ENCODE measurements at places on chromosomes 3 and 15.

GRCh38 chr3:46599590-46599989 is 12.7 kb upstream of the FAM240A start:
- no peak for DNase-seq

DNA sequence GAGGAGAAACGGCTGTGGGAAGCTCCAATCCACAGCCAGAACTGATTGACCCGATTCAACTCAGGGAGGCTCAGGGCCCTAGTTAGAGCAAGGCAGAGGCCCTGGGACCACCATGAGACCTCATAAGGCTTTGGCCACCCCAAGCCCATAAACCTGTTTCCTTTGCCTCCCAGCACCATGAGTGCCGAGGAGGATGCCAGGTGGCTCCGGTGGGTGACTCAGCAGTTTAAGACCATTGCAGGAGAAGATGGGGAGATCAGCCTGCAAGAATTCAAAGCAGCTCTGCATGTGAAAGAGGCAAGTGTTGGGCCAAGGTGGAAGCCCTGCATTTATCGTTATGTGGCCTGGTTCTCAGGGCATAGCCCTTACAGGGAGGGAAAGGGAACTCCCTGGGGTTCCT is 11.9 kb downstream of the NOX5 start:
- DNase-seq, result no peak

- no peak for DNase-seq
Measured at GRCh38 chr3:135889443-135889842, 76.1 kb upstream of the PPP2R3A start.

DNA sequence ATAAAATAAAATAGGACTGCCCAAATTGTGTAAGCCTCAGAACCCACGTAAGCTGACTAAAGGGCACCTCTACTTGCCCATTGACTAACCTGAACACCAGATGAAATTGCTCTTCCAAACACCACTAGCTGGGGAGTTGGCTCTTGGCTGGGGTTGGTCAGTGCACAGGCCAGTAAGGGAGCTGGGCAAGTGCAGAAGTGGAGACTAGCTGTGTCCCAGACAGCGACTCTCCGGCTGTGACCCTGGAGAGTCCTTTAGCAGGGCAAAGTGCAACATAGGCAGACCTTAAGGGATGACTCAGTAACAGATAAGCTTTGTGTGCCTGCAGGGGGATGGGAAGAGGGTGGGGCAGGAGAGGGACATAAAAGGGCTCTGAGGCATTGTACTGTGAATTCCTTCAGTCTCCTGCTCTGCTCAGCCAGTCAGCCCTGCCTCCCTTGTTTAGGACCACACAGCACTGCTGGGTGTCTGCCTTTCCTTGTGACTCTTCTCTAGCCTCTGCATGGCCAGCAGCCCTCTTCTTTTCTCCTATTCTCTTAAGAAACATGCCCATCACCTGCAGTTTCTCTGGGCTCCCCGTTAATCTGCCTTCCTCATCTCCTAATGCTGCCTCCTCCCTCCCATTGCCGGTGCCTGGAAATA is 13.2 kb downstream of the NR1I2 start:
- peak; percentile 26 for DNase-seq

GRCh38 chr15:85800478-85801123 is 5.9 kb upstream of the KLHL25 start:
- peak; percentile 46 for DNase-seq

GRCh38 chr3:98691897-98692296 is 71.2 kb upstream of the ST3GAL6 start:
- DNase-seq, result no peak

DNA sequence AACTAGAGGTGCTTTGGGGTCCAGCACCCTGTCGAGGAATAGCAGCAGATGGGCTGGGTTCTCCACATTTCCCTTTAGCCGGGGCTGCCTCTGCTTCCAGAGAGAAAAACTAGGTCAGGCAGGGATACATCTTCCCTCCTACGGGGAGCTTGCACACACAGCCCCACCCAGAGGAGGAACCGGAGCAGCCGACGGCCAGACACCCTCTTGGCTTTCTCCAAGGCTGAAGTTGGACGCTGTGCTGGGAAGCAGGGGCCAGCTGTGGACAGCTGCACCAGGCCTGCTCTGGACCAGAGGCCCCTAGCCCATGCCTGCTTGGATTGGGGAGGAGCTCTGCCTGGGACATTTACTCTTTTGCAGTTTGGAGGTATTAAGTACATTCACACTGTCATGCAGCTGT is 44.7 kb upstream of the NR2C2 start:
- DNase-seq, result no peak

- DNase-seq, result no peak
Measured at GRCh38 chr3:142213298-142213697, 12.1 kb downstream of the GK5 start.

GRCh38 chr3:147377412-147378367 is 28.7 kb downstream of the ZIC4 start:
- DNase-seq, result no peak

GRCh38 chr15:88621789-88622604 is 857 bp downstream of the AEN start:
- DNase-seq, result no peak

DNA sequence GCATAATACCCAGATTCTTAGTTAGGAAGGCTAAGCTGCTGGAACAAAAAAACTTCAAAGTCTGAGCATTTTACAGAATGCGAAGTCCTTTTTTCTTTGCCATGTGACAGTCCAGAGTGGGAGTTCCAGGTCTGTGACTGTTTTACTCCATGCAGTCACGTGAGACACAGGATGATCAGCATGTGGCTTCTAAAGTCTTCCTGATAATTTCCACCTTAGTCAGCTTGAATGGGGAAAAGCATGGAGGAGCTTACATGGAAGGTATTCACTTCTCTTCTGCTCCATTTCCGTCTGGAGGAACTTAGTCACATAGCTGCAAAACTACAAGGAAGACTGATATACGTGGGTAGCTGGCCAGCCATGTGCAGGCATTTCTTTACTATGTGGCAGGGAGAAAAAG is 1.7 kb downstream of the SNTN start:
- no peak for DNase-seq

GRCh38 chr3:94069194-94069813 is 6.4 kb downstream of the NSUN3 start:
- no peak for DNase-seq

- DNase-seq, result no peak
Measured at GRCh38 chr15:46297766-46298165, 662.9 kb downstream of the SQOR start.

GRCh38 chr15:58369261-58369701 is 62.5 kb upstream of the LIPC start:
- DNase-seq, result no peak

DNA sequence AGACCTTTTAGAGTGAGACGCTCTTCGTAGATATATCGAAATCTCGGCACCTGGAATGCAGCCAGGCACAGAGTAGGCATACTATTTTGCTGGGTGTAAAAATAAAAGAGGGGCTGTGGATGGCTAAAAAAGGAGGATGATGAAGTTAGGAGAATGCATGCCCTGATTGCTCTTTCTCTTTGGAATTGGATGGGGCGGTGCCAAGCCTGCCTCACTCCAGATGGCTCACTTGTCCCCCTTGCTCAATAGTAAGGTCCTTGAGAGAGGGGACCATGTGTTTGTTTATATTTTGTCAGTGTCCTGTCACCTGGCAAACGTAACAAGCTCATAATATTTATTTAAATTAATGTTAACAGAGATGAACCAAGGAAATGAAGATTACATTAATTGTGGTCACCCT is 33.0 kb downstream of the SNRK start:
- peak; percentile 30 for DNase-seq

- no peak for DNase-seq
Measured at GRCh38 chr3:81568378-81568777, 193.1 kb downstream of the GBE1 start.

DNA sequence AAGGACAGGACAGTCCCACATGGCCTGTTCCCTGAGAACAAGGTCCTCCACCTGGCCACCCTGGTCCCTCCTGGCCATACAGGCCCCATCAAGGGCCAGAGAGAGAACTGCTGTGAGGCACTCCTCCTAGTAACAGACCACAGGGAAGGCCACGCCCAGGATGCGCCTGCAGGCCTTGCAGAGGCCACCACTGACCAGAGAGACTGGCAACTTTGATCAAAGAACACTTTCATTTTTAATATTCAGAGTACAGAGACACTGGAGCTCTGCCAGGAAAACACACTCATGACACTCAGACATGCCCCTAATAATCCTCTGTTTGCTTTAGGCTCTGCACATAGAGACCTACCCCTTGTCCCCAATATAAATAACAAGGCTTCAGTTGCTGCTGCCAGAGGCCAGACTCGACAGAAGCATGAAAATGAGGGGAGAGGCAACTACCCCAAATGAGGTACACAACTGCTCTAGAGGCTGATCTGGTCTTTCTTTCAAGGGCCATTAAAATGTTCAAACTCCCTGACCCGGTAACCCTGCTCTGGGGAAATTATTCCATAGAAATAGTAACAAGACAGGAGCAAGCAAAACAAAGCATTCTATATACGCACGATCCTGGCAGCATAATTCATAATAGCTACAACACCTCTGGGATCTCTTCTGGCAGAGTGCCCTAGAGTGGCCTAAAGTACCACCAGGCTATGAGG is 44.8 kb downstream of the CCDC12 start:
- no peak for DNase-seq

Measured in lower leg skin (tissue), 4 donors.